ENCODE measurements at places on chromosomes 5 and 9. TPM values are rescaled to one million over a fixed set of nuclear protein-coding genes. Genes with fewer than 3 reads are reported as not detected.

The ALDH1B1 gene
- total RNA-seq, result 35.7 TPM

The DAP gene
- 42.7 TPM for total RNA-seq

The ENTREP1 gene
- total RNA-seq, result not detected

The KCNN2 gene
- 3.2 TPM for total RNA-seq

The DMRT3 gene
- total RNA-seq, result not detected

The ARHGEF28 gene
- total RNA-seq, result 11.2 TPM

The CCNI2 gene
- total RNA-seq, result not detected

The NR5A1 gene
- total RNA-seq, result not detected

The PDE8B gene
- total RNA-seq, result not detected

The PCA3 gene
- total RNA-seq, result not detected

The GARIN3 gene
- not detected for total RNA-seq

The CCDC152 gene
- 1.4 TPM for total RNA-seq

The REEP2 gene
- total RNA-seq, result 31.4 TPM

The IFNA21 gene
- total RNA-seq, result not detected

The HTR1A gene
- not detected for total RNA-seq

The DPYSL3 gene
- total RNA-seq, result 86.5 TPM

The POLR3G gene
- 14.1 TPM for total RNA-seq

The LCN10 gene
- not detected for total RNA-seq

The LHFPL2 gene
- 21.6 TPM for total RNA-seq

All from myometrial cell (primary cell).